CD4-positive, alpha-beta T cell treated with Interleukin-17A for 1 hour (primary cell): ENCODE measurements at places on chromosomes 1 and 21.

- DNase-seq = no peak
Observed at GRCh38 chr1:207268337-207268736, 53.1 kb upstream of the CD55 start.

- DNase-seq = no peak
Observed at GRCh38 chr1:58833166-58833565, 49.3 kb upstream of the JUN start.

- DNase-seq = no peak
Observed at GRCh38 chr1:78277253-78277652, 213.5 kb upstream of the PTGFR start.

DNA sequence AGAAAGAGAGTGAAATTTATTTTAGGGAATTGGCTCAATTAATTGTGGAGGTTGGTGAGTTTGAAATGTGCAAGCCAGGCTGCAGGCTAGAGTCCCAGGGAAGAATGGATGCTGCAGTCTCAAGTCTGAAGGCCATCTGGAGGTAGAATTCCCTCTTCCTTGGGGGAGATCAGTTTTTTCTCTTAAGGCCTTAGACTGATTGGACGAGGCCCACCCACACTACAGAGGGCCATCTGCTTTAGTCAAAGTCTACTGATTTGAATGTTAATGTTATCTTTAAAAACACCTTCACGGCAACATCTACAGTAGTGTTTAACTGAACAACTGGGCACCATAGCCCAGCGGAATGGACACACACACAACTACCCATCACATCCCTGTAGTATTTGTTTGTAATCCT is 245.9 kb upstream of the IRF2BP2 start:
- no peak for DNase-seq

- DNase-seq = no peak
Observed at GRCh38 chr21:20783611-20784010, 214.6 kb upstream of the NCAM2 start.

GRCh38 chr21:31132574-31133242 is 94.4 kb upstream of the KRTAP19-8 start:
- DNase-seq = peak; percentile 84

GRCh38 chr1:154943649-154944400 is 7.3 kb upstream of the PMVK start:
- peak; percentile 53 for DNase-seq

DNA sequence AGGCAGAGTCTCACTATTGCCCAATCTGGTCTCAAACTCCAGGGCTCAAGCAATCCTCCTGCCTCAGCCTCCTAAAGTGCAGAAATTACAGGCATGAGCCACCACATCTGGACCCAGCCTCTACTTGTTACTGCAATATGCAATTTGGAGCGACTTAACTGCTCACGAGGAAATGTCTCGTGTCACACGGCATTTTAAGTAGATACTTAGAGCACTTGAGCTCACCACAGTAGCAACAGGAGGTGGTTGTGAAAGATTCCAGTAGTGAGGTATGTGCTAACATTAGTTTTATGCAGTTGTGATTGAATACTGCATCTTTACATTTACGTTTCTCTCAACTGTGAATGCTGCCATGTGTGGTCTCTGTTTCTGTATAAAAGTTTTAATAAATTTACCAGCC is 5.8 kb upstream of the NDUFV3 start:
- DNase-seq = no peak

DNA sequence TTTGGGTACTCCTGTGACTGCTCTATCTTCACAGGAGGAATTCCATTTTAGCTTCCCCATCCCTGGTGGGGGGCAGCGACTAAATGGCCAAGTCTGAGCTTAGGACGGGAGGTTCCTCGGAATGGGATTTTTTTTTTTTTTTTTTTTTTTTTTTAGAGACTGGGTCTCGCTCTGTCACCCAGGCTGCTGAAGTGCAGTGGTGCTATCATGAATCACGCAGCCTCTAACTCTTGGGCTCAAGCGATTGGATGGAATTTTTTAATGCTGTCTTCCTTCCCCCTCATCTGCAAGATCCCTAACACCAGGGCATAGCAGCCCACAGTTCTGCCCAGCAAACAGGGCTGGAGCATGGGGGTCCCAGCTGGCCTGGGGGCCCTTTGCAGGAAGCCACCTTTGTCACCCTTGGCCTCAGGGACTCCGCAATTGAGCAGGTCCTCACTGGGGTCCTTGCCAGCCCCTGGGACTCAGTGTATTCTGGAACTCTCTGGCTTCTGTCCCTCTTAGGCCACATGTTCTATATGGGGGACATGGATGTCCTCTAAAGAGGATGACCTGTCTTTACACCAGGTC is 13.1 kb upstream of the EDN2 start:
- no peak for DNase-seq

GRCh38 chr1:35386959-35387358 is 118.5 kb downstream of the ZMYM4 start:
- DNase-seq = no peak

DNA sequence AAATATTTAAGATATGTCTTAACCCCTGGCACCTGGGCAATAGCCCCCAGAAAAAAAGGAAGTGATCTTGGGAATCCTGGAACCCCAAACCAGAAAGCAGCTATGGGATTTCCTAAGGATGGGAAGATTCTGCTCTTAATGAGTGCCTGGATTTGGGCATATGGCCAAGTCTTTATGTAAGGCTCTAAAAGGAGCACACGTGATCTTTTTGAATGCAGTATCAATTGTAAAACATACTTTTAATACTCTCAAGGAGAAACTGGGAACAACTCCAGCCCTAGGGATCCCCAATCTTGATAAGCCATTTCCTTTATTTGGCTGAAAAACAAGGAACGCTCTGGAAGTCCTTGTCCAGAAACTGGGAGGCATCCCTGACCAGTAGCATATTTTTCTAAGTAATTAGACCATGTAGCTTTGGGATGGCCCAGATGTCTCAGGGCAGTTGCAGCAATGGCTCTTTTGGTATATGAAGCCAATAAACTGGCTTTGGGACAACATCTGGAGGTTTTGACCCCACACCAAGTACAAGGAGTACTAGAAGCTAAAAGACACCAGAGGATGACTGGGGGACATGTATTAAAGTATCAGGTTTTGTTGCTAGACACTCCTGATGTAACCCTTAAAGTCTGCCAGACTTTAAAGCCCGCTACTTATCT is 80.9 kb upstream of the KIAA0040 start:
- no peak for DNase-seq

GRCh38 chr1:81717230-81717629 is 83.5 kb upstream of the ADGRL2 start:
- no peak for DNase-seq

DNA sequence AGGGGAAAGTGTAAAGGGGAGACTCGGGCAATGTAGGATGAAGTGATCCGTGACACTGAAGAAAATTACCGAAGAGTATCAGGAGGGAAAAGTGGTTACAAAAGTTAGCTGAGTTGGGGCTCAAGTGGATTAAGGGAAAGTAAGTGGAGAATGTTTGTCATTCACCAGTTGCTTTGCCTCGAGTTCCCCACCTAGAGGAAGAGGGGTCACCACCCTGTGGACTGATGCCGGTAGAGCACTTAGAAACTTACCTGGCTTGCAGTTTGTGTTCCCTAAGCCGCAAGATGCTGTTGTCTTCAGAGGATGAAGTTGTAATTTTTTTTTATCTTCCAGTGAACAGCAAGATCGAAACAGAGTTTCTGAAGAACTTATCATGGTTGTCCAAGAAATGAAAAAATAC is 1.0 kb downstream of the PER3 start:
- DNase-seq = no peak

GRCh38 chr1:3161176-3161840 is 92.3 kb downstream of the PRDM16 start:
- no peak for DNase-seq

- peak; percentile 84 for DNase-seq
Observed at GRCh38 chr1:201895913-201896807, 7.5 kb downstream of the SHISA4 start.

DNA sequence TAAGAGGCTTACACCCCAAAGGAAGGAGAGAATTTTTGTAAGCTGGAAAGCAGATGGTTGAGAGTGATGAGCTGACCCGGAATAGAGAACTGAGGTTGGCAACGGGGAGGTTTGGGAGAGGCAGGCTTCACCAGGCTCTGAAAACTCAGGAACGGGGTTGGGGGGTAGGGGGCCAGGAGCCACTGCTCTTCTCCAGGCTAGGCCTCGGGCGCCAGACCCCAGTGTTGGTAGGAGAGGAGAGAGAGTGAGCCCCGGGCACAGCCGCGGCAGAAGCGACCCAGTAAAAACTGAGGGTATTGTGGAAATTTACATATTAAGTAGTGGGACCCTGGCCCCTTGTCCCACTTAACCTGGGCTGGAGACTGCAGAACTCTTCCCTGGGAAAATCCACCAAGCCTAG is 45.7 kb downstream of the GPR161 start:
- DNase-seq = no peak

- DNase-seq = no peak
Observed at GRCh38 chr1:99544328-99544727, 101.6 kb upstream of the PALMD start.

DNA sequence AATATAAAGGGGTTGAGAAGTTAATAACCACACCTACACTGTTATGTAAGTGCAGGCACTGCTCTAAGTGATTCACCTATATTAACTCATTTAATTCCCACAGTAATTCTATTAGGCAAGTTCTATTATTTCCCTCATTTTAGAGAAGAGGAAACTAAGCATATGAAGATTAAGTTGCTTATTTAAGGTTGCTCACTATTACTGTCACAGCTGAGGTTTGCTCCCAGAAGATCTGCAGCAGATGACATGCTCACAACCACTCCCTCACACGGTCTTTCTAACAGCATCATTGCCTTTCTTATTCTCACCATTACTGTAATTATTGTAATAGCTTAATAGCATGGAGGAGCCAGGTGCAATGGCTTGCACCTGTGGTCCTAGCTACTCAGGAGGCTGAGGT is 196.4 kb upstream of the GREM2 start:
- DNase-seq = no peak

GRCh38 chr1:232599178-232600041 is 30.5 kb downstream of the SIPA1L2 start:
- no peak for DNase-seq

DNA sequence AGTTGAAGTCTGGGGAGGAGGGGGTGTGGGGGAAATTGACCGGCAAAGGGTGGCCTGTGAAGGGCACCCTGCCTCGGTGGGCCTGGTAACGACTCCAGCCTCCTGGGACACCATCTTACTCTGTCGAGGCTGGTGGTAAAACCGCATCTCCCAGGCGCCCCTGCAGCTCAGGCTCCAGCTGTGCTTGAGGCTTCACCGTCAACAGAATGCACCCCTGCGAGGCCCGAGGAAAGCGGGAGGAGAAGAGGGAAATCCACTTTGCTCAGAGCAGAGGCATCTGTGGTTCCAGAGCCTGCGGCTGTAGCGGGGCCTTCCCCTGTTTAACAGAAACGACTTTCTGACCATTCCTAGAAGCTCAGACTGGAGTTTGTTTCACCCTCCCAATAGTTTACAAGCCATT is 165.6 kb downstream of the NPHP4 start:
- no peak for DNase-seq

DNA sequence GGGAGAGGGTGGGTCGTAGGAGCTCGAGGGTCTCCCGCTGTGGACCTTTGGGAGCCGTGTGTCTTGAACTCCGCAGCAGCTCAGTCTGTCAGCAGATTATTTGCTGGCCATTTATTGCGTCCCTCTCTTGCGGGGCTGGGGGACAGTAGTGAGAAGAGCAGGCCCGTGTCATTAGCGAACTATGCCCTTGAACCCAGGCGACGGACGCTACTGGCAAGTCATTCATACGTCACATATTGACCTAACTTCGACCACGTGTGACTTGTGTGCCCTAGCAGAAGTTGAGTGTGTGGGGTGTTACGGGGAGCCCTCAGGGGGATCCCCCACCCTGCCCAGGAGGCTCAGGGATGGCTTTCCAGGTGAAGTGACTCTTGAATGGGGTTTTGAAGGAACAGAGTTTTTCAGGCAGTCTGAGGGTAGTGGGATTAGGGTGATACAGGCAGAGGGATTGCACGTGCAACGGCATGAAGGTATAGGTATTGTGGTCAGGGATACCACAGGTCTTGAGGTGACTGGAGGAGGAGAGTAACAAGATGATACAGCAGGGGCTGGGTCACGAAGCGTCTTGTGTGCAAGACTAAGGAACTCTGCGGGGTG is 13.0 kb downstream of the RCC1 start:
- peak; percentile 40 for DNase-seq

DNA sequence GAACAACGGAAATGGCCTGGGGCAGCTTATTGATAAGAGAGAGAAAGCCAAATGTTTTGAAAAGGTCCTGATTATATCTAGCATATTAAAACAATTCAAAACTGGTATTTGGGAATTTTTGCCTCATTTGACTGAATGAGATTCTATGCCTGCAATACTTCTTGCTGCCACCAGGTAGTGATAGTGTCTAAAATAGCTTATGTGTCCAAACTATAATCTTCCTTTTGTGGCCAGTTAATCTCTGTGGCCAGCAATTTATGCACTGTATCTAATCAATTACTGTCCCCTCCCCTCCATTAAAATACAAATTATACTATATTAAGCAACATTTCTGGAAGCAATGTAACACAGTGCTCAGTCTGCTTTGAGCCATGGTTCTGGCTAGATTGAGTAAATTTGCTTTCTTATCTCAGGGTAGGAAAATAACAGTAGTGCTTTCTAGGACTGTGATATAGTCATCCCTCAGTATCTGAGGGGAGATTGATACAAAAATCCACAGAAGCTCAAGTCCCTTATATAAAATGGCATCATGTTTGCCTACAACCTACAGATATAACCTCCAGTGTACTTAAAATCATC is 91.8 kb downstream of the FOXD2 start:
- DNase-seq = no peak

GRCh38 chr1:174469687-174470086 is 21.9 kb downstream of the GPR52 start:
- no peak for DNase-seq

- no peak for DNase-seq
Observed at GRCh38 chr1:26767714-26768113, 20.0 kb upstream of the PIGV start.

GRCh38 chr1:109845658-109846057 is 65.0 kb upstream of the CSF1 start:
- no peak for DNase-seq

DNA sequence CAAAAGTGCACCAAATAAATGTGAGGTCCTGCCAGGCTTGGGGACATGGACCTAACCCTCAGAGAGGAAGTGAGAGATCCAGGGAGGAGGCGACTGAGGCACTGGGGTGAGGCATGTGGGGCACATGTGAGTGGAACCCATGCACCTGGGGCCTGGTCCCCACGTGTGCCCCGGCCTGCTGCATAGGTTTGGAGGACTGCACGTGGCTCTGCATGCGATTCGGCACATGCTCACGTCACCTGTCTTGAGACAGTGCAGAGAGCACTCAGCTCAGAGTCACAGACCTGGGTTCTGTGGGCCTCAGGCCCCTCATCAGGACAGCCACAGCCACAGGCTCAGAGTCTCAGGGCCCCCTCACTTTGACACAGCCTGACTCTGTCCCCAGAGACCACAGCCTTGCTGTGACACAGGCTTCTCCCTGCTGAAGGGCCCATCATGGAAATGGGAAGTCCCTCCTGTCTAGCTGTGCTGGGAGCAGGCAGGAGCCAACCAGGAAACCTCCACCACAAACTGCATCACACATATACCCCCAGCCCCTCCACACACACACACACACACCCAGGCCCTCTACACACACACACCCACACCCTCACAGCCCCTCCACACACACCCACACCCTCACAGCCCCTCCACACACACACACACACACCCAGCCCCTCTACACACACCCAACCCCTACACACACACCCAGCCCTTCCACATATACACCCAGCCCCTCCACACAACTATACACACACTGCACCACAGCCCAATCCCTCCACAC is 48.2 kb downstream of the SLC9A1 start:
- no peak for DNase-seq
